ENCODE measurements at places on chromosomes 2 and 18.

GRCh38 chr2:238714038-238714528 is 133.8 kb upstream of the TWIST2 start:
- peak; percentile 25 for DNase-seq

GRCh38 chr18:51162617-51163016 is 34.9 kb downstream of the MEX3C start:
- no peak for DNase-seq

- DNase-seq = no peak
These were observed 188.7 kb upstream of the SATB2 start for GRCh38 chr2:199646439-199646838.

GRCh38 chr2:225399504-225399903 is at the start of gene NYAP2:
Gene NYAP2 (plus strand): TSS chr2:225399710. CDS start chr2:225408881, 9,171 bp downstream.
- no peak for DNase-seq

- DNase-seq = no peak
These were observed 34.1 kb upstream of the HNMT start for GRCh38 chr2:137930146-137930545.

GRCh38 chr2:15517793-15518192 is 43.3 kb downstream of the NBAS start:
- DNase-seq = no peak

Data from urothelium cell line (cell line).